ENCODE measurements at places on chromosomes 16 and 17.

- no peak for DNase-seq
Measured at GRCh38 chr17:45965812-45966211, 33.2 kb upstream of the STH start.

GRCh38 chr16:65318138-65318537 lies 196.3 kb upstream of the CDH11 start:
- no peak for DNase-seq

- DNase-seq, result no peak
Measured at GRCh38 chr16:46586011-46586577, 35.1 kb downstream of the SHCBP1 start.

- DNase-seq, result no peak
Measured at GRCh38 chr17:19660219-19660870, 11.8 kb downstream of the ALDH3A2 start.

GRCh38 chr16:1545044-1546040 lies 11.9 kb downstream of the TMEM204 start:
- DNase-seq, result no peak

- peak; percentile 83 for DNase-seq
Measured at GRCh38 chr17:57440522-57441269, 184.4 kb downstream of the MSI2 start.

DNA sequence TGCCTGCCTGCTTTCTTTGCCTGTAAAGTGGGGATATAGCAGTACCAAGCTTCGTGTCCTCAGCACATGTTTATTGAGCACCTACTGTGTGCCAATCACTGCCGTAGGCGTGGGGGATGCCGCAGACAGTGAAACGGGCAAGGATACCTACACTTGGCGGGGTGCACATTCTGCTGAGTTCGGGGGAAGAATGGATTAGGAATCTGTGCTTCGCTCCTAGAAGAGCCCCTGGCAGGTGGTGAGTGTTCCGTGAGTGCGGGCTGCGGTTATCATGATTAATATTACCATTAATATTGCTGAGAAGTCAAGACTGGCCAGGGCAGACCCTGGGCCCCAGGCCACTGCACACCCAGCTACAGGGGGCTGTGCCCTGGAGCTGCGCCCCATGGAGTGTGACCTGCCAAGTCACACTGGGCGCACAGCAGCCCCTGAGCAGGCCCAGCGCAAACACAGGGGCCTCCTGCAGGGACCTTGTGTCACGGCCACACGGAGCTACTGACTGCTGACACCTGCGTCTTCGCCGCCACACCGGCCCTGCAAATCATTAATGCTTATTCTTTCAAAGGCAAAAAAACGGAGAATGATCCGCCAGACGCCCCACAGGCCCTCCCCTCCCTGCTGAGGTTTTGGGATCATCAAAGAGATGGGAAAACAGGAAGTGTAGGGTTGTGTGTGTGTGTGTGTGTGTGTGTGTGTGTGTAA lies 213.4 kb upstream of the GSE1 start:
- DNase-seq, result no peak

All from activated CD4-positive, alpha-beta T cell treated with anti-CD3 and anti-CD28 coated beads, Interleukin-2, amount 50 U/mL, for 16 hours (primary cell).